GM12878 (cell line): ENCODE measurements at places on chromosomes 4 and X. TPM values are rescaled to one million over a fixed set of nuclear protein-coding genes. Genes with fewer than 3 reads are reported as not detected.

DNA sequence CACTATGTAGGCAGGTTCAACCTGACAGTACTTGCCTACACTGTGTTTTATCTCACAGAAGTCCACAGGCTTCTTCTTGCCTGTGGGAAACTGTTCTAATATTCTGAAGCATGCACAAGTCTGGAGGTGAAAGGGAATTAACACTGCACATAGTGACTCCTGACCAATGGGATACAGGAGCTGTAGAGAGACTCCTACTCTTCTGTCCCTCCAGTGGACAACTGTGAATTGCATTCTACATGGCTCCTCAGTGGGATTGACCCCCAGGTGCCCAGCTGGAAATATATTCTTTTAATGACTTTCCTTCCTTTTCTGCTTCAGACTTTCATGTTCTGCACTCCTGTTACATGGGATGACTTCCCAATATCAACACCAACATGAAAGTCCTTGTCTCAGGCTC is 8.2 kb upstream of the YIPF6 start:
- no peak overlapping the region for H3K27ac ChIP-seq
- no peak overlapping the region for H3K4me3 ChIP-seq
- no peak for DNase-seq
- no peaks in the 10 kb centered on the region for H3K36me3 ChIP-seq
- H3K27me3 ChIP-seq, result no peaks in the 10 kb centered on the region

GRCh38 chrX:79130857-79131256 is 13.6 kb upstream of the GPR174 start:
- DNase-seq, result no peak
- H3K27me3 ChIP-seq, result no peaks in the 10 kb centered on the region
- no peak overlapping the region for H3K4me3 ChIP-seq
- H3K36me3 ChIP-seq, result no peaks in the 10 kb centered on the region

MAML3 gene
- total RNA-seq, result 0.16 and 0.28 TPM in 2 replicates

DNA sequence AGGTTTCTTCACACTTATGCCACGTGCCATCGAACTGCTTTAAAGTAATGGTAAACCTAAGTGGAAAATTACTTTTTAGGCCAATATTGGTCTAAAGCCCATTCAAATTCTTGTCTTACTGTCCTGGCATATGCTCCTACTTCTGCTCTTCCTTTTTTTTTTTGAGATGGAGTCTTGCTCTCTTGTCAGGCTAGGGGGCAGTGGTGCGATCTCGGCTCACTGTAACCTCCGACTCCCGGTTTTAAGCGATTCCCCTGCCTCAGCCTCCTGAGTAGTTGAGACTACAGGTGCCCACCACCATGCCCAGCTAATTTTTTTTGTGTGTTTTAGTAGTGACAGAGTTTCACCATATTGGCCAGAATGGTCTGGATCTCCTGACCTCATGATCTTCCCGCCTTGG is 129.0 kb upstream of the TECRL start:
- H3K36me3 ChIP-seq, result no peaks in the 10 kb centered on the region
- no peak for DNase-seq
- H3K4me1 ChIP-seq, result no peaks in the 10 kb centered on the region
- no peaks in the 10 kb centered on the region for H3K27me3 ChIP-seq
- H3K4me3 ChIP-seq, result no peak overlapping the region
- H3K27ac ChIP-seq, result no peak overlapping the region

DNA sequence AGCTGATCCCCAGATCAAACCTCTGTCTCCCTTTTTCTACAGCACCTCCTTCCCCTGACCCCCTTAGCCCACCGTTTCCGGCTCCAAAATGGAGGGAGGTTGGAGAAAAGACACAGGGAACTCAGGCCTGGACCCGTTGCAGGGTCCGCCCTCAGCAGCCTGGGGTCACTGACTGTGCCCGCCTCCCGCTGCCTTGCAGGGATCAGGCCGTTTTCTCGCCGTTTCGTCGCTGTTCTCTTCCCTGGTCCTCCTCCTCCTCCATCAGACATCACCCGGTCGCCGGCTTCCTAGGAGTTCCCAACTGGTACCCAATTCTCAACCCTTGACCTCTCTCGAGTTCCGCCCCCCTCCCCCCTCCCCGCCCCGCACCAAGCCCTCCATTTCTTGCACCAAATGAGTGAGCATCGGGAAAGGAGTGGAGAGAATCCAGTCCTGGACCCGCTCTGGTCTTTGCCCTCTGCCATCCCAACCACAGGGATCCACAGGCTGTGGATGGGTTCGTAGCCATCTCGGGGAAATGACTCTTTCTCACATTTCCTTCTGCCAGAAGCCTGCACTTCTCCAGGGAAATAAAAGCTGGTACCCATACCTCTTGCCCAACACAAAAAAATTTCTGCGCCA is 493 bp downstream of the TCEAL5 start:
- no peaks in the 10 kb centered on the region for H3K36me3 ChIP-seq
- H3K4me3 ChIP-seq, result no peak overlapping the region
- H3K4me1 ChIP-seq, result no peaks in the 10 kb centered on the region
- no peaks in the 10 kb centered on the region; the same call in 1 of the 2 replicates for H3K27me3 ChIP-seq

STAP1 gene
- 8.1 and 10.2 TPM in 2 replicates for total RNA-seq

SCRG1 gene
- not detected in 2 replicates for total RNA-seq

DNA sequence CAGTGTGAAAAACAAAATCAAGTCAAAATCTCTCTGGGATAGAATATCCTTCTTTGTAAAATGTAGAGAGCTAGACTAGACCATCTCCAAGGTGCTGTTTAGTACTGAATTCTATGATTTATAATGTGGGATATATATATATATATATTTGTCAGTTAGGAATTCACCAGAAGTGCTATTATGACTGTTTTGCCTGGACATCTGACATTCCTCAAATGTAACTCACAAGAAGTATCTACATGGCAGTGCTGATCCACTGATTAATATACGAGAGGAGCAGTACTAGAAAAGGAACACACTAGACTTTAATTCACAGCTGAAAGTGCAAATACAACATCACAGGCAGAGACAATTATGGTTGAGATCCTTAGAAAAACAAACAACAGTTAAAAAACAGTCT is 208.9 kb downstream of the GBA3 start:
- H3K4me1 ChIP-seq, result no peaks in the 10 kb centered on the region
- H3K36me3 ChIP-seq, result no peaks in the 10 kb centered on the region
- H3K27ac ChIP-seq, result no peak overlapping the region
- DNase-seq, result no peak
- H3K4me3 ChIP-seq, result no peak overlapping the region
- H3K27me3 ChIP-seq, result no peaks in the 10 kb centered on the region
